HT-29 (cell line): ENCODE measurements at places on chromosomes 12 and 14.

DNA sequence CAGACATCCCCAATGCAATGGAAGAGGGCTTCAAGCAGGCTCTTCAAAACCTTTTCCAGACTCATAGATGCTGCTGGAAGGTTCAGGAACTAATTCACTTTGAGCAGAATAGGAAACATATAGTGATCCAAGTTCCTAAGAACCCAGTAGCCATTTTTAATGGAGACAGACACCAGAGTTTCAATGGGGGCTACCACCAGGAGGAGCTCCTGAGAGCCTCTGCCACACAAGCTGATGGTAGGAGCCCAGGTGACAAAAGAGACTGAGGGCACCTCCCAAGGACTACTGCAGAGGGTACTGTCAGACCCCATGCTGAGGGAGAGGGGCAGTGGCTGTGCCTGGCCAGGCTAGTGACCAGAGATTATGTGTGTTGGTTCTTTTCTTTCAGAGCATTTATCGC lies 45.9 kb downstream of the IFNG start:
- DNase-seq, result peak; percentile 39

- no peak for DNase-seq
These were observed 15.5 kb downstream of the UBC start for GRCh38 chr12:124898923-124899294.

- DNase-seq, result no peak
These were observed 158.0 kb downstream of the PIK3C2G start for GRCh38 chr12:18419311-18419710.

- no peak for DNase-seq
These were observed 6.2 kb upstream of the SLC15A4 start for GRCh38 chr12:128829861-128830504.

DNA sequence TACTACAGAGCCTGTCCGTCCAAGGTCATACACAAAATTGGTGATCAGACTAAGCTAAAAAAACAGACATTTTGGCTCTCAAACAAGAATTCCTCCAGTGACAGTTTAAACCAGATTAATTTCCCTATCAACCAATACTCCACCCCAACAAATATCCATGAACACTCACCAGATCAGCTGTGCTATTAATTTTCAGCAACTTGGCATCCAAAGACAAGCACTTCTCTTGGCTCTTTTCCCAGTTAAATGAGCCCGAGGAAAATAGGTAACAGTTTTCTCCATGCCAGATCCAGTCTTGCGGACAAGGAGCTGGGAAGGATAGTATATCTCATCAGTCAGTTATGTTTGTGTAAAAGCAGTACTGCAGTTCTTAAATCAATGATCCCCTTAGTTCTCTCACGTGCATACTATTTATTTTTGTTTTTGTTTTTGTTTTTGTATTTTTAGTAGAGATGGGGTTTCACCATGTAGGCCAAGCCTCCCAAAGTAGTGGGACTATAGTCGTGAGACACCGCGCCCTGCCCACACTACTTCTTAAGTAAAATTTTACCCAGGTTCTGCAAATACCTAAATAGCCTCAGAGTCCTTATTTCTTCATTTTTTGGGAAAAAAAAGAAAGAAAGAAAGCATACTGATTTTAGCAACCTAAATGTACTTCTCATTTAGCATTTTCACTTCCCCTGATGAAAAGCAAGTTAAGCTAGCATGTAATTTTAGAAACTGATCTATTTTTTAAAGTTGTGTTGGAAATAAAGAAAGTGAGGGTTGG lies 11.1 kb downstream of the OLR1 start:
- no peak for DNase-seq

DNA sequence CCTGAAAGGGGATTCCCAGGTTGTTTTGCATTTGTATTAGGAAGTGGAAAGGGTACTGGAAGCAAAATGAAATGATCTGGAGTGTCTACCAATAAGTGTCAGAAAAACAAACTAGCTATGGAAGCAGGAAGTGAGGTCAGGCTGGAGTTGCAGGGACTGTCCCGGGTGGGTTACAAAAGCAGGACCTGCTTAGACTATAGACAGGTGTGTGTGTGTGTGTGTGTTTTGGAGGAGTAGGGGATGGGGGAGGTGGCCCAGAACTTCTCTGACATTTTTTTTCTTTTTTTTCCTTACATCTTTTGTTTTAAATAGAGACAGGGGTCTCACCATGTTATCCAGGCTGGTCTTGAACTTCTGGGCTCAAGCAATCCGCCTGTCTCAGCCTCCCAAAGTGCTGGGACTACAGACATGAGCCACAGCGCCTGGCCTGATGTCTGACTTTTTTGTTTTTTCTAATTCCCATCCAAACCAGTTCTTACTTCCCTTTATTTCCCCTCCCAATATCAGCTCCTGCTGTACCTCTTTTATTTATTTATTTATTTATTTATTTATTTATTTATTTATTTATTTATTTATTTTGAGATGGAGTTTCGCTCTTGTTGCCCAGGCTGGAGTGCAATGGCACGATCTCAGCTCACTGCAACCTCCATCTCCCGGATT lies 512 bp upstream of the RND1 start:
- no peak for DNase-seq

- DNase-seq, result no peak
These were observed 152.7 kb downstream of the SRGAP1 start for GRCh38 chr12:63997198-63997597.

DNA sequence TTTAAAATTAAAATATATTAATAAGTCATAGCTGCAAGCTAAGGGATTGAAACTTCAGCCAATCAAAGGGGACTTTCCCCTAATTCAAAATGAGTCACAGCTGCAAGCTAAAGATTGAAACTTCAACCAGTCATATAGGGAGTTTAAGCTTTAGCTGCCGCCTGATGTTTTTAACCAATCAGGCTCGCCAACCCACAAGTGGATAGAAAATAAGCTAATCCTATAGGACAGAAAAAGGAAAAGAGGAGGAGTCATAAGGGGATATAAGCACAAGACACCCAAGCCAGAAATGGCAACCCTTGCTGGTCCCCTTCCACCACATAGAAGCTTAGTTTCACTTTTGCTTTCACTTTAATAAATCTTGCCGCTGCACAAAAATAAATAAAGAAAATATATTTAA lies 1154.6 kb downstream of the GALC start:
- DNase-seq, result no peak

- DNase-seq, result no peak
These were observed 128.9 kb downstream of the BCL11B start for GRCh38 chr14:99143126-99143525.

DNA sequence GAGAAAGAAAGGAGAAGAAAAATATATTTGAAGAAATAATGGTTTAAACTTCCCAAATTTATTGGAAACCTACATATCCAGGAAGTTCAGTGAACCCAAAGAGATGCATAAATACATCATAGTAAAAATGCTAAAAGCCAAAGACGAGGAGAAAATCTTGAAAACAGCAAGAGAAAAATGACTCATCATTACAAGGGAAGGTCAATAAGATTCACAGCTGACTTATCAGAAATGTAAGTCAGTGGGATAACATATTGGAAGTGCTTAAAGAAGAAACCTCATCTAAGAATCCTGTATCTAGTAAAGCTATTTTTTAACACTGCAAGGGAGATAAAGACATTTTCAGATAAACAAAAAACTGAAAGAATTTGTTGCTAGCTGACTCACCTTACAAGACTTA lies 19.9 kb downstream of the RIC8B start:
- DNase-seq, result no peak

- DNase-seq, result peak; percentile 33
These were observed 824 bp downstream of the OAS1 start for GRCh38 chr12:112907415-112908157.

DNA sequence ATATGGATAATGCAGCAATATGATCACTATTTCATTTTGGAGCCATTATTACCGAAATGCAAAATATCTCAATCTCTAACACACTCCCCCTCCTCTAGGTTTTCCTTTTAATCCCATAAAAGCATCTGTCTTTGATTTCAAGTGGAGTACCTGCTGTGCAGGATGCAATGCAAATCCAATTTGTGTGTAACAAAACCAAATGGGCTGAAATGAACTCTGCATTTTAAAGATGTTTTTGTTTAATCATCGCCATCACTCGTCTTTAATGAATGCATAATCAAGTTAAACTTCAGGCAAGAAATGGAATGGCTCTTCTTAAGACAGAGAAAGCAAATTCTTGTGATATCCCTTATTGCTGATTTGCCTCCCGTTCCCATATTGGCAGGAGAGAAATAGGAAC lies 114.3 kb downstream of the SLC15A5 start:
- DNase-seq, result no peak

DNA sequence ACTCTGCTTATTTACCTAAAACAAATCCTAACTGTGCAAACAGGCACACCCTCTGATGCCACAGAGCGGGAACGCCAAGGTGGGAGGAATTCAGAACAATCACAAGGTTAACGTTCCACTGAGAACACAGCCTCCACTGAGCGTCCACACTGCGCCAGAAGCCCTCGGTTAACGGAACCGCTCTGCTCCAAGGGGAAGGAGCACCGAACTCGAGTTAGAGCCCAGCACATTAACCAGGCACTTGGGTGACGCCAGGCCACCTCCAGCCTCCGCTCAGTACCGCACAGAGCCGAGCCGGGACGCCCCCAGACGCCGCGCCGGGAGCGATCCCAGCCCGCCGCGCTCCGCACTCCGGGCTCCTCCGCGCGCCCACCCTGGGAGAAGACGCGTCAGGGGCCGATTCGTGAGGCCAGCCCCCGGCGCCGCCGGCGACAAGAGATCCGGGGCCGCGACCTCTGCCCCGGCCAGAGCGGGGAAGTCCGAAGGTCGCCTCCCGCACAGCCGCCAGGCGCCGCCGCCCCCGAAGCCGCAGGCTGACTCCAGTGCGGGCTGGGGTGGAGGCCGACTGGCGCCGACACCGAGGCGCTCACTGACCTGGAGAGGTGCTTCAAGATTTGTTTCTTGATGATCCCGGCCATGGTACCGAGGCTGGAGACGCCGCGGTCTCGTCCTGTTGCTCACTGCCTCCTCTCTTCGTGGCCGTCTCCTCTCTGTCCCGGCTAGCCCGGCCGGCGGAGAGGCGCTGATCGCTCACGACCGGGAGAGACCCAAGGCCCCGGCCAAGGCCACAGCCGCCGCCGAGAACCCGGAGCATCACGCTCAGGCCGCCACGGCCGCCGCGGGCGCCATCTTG lies 450 bp downstream of the BLTP3B start:
- DNase-seq, result peak; percentile 59

DNA sequence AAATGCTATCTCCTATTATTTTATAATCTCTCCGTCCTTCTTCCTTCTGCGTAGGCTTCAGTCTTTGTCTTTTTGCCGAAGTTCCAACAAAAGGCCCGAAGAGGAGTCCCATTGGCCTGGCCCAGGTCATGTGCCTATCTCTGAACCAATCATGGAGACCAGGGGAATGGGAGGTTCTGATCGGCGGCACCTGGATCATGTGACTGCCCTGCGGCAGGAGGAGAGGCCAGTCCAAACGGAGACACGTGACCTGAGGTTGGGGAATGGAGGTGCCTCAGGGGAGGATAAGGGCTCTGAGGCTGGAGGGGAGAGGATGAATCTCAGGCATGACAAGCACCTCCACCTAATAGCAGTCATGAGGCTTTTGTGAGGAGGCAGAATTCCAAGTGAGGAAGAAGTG lies 86.0 kb downstream of the AACS start:
- no peak for DNase-seq

DNA sequence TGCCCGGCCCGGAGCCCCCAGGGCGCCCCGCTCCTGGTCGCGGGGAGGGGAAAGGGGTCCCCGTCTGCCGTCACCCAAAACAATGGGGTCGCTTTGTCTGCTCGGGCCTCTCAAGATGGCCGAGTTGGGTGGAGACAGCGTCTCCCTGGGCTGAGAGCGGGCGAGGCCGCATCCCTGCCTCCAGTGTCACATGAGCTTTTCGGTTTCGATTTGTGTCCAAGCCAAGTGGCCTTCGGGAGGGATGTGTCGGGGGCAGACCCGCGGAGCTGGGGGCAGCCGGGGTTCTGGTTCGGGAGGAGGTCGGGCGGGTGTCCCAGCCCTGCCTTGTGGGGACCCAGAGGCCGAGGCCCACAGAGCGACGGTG lies 790 bp downstream of the DYNC1H1 start:
- DNase-seq, result peak; percentile 51

DNA sequence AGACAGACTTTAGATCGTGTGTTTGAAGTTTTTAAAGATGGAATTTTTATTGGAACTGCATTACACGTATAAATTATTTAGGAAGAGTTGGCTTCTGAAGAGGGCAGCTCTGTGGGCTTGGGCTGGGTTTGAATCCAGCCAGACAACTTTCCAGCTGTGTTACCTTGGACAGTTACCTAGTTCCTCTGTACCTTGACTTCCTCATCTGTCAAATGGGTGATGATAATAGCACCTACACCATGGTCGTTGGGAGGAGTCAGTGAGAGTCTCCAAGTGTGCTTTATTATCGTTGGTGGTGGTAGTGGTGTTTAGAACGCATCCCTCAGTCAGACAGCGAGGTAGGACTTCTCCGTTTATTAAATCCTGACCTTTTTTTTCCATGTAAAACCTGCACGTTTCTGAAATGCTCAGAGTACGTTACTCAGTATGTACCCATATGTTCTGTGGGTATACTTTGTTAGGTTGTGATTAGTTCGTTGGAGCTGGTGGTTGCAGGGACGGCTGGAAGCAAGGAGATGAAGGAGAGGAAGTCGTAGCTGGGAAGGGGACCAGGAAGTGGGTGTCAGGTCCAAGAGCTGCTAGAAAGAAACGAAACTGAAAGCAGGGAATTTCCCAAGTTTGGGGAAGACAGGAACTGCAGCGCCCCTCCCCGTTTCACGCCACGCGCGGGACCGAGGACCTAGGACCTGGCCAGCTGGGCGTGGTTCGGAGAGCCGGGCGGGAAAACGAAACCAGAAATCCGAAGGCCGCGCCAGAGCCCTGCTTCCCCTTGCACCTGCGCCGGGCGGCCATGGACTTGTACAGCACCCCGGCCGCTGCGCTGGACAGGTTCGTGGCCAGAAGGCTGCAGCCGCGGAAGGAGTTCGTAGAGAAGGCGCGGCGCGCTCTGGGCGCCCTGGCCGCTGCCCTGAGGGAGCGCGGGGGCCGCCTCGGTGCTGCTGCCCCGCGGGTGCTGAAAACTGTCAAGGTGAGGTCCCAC lies at the start of gene OAS3:
Gene OAS3 (plus strand): TSS at position 734 of the 979 bp plus-strand sequence. CDS start 57 bp downstream, at position 791.
- DNase-seq, result peak; percentile 81

- DNase-seq, result no peak
These were observed 26.5 kb upstream of the PLD4 start for GRCh38 chr14:104898195-104898558.

DNA sequence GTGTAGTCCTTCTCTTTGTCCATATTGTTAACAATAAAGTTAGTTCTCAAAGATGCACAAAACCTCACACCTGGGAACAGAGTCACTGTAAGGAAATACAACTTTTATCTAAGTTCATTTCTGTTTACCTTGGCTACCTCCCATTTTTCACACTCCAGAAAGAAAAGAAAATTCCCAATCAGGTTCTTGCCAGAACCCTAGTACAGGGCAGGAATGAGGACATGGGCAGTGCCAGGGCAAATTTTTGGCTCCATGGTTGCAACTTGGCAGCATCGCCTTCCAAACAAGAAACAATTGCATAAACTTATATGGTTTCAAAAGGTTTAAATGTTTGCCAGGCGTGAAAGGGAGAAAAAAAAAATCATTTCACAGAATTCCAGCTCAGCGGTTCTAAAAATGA lies 296.3 kb upstream of the PRKD1 start:
- DNase-seq, result peak; percentile 30

GRCh38 chr12:6925540-6926279 lies 2.0 kb upstream of the ATN1 start:
- peak; percentile 88 for DNase-seq
